ENCODE measurements at places on chromosomes 4 and X.

DNA sequence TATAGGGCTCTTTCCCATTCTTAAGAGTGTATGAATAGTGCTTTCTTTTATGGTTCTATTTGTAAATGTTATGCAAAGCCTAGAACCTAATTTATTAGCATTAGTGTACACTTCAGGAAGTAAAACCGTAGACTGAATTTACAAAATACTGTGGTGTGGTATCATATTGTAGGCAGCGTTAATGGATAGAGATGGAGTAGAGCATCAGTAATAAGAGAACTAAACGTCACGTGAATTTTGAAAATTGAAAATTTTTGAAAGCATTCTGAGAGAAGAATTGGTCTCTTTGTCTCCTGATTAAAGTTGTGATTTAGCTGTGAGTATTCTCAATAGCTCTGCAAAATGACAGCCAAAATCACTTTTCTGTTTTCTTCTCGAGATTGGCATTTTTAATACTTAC is 2.9 kb downstream of the STIM2 start:
- no peak for DNase-seq

- peak; percentile 75 for DNase-seq
Observed at GRCh38 chr4:8200302-8200975, 1.3 kb downstream of the SH3TC1 start.

- no peak for DNase-seq
Observed at GRCh38 chr4:81631958-81632441, 160.3 kb upstream of the RASGEF1B start.

DNA sequence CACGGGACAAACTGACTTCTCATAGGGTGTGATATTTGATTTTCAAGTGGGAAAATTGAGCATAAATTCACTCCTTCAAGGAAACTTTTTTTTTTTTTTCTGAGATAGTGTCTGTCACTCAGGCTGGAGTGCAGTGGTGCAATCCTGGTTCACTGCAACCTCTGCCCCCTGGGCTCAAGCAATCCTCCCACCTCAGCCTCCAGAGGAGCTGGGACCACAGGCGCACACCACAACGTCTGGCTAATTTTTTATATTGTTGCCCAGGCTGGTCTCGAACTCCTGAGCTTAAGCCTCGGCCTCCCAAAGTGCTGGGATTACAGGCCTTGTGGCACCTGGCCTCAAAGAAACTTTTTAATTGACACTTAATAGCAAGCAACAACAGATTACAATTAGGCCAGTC is 13.8 kb downstream of the CLDN34 start:
- DNase-seq, result no peak

DNA sequence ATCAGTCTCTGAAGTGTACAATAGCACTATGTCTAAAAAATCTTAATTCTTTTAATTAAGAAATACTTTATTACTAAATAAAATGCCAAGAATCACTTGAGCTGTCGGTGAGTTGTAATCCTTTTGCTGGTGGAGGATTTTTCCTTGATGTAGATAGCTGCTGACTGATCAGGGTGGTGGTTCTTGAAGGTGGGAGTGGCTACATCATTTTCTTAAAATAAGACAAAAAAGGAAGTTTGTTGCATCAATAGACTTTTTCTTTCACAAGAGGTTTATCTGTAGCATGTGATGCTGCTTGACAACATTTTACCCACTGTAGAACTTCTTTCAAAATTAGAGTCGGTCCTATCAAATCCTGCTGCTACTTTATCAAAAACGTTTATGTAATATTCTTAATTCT is 68.8 kb upstream of the ZC4H2 start:
- DNase-seq, result no peak

DNA sequence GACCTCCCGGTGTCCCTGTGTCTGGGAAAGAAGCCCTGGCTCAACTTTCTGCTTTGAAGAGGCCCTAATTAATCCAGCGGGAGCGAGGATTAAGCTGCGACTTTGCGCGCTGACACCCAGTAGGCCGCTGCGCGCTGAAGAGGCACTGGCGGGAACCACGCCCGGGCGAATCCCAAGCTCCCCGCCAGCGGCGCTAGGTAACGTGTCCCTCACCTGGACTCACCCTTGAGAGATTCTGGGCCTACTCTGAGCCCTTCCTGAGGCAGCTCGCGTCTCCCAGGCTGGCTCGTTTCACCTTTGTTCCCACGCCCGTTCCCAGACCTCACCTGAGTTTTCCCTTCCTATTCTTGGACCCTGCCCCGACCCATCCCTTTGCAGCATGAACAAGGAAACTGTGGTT is 616 bp upstream of the KLHL34 start:
- DNase-seq, result no peak

GRCh38 chr4:156778093-156778492 is 193.5 kb downstream of the PDGFC start:
- no peak for DNase-seq

DNA sequence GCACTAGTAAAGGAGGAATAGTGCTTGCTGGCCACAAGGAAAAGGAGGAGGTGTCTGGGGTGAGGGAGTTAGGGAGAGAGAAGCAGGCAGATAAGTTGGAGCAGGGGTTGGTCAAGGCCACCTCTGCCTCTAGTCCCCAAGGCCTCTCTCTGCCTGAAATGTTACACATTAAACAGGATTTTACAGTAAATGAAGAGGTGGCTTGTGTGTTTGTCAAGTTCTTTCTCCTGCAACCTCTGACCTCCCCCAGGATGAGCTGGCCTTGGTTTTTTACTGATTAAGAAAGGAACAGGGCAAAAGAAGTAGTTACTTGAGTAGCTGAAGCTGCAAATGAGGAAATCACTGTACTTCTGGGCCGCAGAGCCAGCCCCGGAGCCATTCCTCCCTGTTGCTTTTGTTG is 2.0 kb downstream of the GJB1 start:
- no peak for DNase-seq

- DNase-seq, result no peak
Observed at GRCh38 chr4:113582737-113583136, 178.8 kb downstream of the CAMK2D start.

- DNase-seq, result no peak
Observed at GRCh38 chr4:1337376-1337831, 9.6 kb upstream of the UVSSA start.

DNA sequence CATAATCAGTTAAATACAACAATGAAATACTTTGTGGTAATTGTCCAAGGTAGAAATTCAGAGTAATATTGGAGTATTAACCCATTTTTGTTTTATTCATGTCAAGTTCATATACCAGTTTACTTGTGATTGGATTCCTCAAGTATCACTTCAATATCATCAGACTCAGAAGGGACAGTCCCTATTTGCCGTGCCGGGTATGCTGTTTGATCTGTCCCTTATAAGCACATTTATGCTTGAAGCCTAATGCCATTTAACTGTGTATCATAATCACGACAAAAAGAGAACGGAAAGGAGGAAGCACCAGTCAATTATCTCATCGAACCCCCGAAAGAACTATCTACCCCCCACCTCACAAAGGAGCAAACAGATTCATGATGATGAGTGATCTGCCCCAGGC is 171.0 kb upstream of the TBL1X start:
- DNase-seq, result no peak

DNA sequence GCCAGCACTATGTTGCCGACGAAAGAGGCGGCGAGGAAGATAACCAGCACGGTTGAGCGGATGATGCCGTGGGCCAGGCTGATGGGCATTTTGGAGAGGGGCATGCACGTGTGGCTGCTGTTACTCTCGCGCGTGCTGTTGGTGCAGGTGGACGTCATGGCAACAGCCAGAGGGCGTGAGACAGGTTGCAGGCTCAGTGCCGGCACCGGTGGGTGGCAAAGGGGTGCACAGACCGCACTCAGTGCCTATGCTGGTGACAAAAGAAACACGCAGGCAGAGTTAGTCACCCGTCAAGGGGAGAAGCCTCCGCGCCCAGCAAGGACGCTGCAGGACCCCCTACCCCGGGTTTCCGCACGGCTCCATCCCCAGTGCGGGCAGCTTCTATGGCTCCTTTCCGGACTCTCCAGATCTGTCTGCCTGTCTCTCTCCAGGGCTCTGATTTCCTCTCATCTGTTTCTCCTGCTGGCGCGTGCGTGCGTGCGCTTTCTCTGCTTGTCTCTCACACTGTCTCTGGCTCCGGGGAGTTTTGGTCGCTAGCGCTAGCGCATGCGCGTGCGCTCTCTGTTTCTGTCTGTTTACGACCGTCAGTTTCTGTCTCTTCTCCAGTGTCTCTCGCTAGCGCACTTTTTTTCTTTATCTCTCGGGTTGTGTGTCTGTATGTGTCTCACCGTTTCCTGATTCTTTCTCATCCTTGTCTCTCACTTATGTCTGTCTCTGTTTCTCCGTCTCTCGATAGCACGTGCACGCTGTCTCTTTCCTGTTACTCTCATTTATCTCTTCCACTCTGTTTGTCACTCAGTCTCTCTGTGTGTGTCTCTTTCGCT is 2.1 kb downstream of the GPR101 start:
- peak; percentile 41 for DNase-seq

- DNase-seq, result no peak
Observed at GRCh38 chrX:69388526-69388925, 115.6 kb upstream of the NALF2 start.

DNA sequence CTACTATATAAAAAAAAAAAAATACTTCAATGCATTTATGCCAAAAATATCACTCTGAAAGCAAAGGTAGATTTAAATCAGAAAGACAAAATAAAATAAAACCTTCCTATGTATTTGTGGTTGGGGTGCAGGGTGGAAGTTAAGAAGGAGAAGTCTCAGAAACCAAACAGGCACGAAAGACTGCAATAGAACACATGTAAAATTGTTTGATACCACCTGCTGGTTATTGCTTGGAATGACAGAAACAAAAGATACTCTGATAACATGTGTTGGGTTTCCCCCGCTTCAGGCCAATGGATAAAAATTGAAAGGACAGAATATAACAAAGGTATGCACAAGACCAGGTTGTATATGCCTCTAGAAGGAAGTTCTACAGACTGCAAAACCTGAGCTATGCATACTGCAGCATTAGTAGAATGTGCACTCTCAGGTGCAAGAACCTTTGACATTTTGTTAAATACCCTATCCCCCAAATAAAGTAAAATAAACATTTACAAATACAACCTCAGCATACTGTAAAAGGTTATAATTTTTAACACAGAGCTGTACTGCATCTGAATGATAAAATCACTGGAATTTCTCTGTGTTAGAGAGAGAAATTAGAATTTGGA is 118.8 kb downstream of the GABRA2 start:
- no peak for DNase-seq

DNA sequence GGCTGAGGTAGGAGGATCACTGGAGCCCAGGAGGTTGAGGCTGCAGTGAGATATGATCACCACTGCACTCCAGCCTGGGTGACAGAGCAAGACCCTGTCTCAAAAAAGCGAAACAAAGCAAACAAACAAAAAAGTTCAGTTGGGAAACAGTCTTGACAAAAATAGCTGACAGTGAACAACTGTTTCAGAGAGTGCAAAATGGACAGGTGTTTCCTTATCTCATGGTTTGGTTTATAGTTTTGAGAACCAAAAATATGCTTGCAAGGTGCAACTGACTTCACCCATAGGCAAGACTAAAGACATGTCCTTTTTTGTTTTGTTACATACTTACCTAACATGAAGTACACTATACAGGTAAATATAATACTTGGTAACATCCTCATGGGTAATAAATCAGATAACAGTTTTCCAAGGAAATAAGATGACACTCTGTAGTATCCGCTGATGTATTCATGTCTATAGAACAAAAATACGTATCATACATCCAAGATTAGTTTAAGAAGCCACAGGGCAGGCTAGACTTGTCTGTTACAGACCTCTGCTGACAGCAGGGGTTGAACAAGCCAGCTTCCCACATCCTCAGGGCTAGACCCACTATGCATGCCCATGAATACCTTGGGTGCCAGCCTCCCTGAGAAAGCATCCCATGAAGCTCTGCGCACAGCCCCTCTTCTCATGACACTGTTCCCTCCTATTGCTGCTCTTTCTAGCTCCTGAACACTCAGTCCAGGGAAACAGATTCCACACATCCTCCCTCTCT is 59.3 kb downstream of the ABCG2 start:
- DNase-seq, result no peak

GRCh38 chr4:1318046-1318375 is 28.3 kb downstream of the MAEA start:
- DNase-seq, result no peak

DNA sequence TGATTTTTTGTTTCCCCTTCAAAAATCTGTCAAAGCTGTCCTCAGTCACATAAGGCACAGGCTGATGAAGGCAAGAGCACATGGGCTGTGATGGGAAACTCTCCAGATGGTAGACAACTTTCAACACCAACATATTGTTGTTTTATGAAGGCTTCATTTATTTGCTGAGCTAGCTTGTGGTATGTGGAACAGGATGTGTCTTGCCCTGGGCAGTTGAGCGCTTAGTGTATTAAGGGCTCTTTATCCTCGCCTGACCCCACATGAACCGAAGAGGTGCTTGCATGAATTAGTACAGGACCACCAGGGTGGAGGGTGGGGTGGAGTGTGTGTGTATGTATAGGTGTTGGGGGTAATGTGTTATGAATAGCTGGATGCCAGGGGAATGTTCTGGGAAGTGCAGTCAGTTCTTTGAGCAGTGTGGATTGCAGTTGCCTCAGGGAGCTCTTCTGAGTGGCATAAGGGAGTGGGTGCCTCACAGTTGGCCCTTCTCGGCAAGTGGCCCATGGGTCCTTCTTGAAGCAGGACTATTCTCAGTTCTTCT is 103.1 kb downstream of the PHEX start:
- no peak for DNase-seq

DNA sequence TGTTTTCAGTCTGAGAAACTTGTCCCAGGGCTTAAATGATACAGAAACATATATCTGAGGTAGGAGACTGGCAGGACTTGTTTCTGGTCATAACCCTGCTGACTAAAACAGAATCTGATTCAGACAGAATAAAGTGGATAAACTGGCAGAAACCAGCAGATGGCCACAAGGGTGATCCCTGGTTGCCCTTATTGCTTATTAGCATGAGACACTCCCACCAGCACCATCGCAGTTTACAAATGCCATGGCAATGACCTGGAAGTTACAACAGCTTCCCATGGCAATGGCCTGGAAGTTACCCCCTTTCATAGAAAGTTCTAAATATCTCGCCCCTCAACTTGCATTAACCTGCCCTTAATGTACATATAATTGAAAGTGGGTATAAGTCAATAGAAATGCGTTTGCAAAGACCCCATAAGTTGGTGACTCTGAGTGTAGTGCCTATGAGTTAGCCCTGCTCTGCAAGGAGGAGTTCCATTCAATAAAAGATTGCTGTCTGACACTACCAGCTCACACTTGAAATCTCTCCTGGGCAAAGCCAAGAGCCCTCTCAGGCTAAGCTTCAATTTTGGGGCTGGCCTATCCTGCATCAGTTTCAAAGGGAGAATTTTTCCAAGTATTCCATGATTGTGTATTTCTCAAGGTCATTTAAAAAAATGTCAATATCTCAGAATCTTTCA is 52.9 kb upstream of the PAGE5 start:
- no peak for DNase-seq

All from CD4-positive, alpha-beta memory T cell (primary cell).